Stomach (tissue), 19 donors: ENCODE measurements at places on chromosomes 11 and 22. TPM values are rescaled to one million over a fixed set of nuclear protein-coding genes. Genes with fewer than 3 reads are reported as not detected.

DNA sequence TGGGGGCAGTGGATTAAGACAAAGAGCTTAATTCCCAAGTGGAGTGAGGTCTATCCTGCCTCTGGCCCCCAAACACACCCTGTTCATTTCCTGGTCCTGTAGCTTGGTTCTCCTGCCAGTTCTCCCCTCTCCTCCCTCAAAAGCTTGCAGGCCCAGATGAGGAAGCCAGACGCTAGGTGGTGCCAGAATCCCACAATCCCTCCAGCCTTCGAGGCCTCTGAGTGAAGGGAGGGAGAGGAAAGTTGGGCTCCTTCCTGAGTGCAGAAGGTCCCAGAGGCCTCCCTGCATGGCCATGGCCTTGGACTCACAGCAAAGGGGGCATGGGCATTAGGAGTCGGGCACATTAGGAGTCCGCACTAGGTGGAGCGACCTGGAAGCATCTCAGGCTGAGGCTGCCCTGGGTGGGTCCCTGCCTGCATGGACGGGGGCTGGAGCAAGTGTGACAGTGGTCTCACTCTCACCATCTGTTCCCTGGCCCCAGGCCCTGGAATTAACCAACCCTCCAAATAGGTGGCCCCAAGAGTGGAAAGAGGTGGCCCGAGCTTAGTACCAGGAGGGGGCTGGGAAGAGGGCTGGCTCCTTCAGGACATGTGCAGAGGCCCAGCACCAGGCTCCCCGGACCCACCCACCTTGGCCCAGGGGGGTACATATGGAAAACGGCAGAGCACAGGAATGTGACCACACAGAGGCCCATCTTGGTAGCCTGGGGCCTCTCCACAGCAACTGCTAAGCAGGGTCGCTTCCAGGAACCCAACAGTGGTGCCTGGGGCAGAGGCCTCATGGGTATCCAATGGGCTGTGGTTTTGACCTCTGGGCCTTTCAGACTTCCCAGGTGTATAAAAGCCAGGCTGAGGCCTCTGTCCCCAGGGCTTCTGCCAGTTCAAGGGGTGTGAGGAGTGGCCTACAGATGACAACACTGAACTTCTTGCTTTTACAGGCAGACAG is 5.2 kb downstream of the FXYD2 start:
- no peaks in the 10 kb centered on the region for H3K36me3 ChIP-seq
- H3K4me1 ChIP-seq: peaks cover 26% of the 10 kb centered on the region
- peaks cover 14% of the 10 kb centered on the region for H3K27me3 ChIP-seq
- no peak overlapping the region for H3K4me3 ChIP-seq

DNA sequence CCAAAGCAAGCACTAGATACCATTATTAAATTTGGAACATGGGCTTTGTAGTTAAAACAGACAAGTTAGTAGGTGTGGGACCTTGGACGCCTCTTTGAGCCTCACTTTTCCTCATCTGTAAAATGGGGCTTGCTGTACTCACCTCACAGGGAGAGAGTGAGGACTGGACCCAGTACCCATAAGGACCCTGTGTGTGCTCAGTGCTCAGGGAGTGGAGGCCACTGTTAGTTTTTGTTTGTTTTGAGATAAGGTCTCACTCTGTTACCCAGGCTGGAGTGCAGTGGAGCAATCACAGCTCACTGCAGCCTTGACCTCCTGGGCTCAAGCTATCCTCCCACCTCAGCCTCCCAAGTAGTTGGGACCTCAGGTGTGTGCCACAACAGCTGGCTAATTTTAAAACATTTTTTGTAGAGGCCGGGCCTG is 8.9 kb downstream of the RAPSN start:
- H3K27ac ChIP-seq: no peak overlapping the region
- H3K4me1 ChIP-seq: peaks cover 10% of the 10 kb centered on the region
- H3K36me3 ChIP-seq: no peaks in the 10 kb centered on the region
- H3K4me3 ChIP-seq: no peak overlapping the region
- no peak for DNase-seq
- no peaks in the 10 kb centered on the region for H3K27me3 ChIP-seq

DNA sequence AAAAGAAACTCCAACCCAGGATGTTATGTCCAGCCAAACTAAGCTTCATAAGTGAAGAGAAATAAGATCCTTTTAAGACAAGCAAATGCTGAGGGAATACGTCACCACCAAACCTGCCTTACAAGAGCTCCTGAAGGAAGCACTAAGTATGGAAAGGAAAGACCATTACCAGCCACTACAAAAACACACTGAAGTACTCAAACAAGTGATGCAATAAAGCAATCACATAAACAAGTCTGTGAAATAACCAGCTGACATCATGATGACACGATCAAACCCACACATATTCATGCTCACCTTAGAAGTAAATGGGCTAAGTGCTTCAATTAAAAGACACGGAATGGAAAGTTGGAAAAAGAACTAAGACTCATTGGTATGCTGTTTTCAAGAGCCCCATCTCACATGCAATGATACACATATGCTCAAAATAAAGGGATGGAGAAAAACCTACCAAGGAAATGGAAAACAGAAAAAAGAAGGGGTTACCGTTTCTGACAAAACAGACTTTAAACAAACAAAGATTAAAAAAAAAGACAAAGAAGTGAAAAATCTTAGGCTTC is 82.5 kb downstream of the GAB4 start:
- no peak overlapping the region for H3K27ac ChIP-seq
- no peaks in the 10 kb centered on the region for H3K4me1 ChIP-seq
- H3K36me3 ChIP-seq: no peaks in the 10 kb centered on the region
- no peaks in the 10 kb centered on the region for H3K27me3 ChIP-seq

- peaks cover 20% of the 10 kb centered on the region for H3K4me1 ChIP-seq
- H3K4me3 ChIP-seq: no peak overlapping the region
- DNase-seq: peak; percentile 50
- peak overlapping the region; percentile 17 for H3K27ac ChIP-seq
- no peaks in the 10 kb centered on the region for H3K36me3 ChIP-seq
Measured at GRCh38 chr22:43376765-43377547, 33.8 kb upstream of the SCUBE1 start.

- no peak overlapping the region for H3K27ac ChIP-seq
- no peaks in the 10 kb centered on the region for H3K36me3 ChIP-seq
- H3K27me3 ChIP-seq: no peaks in the 10 kb centered on the region
- DNase-seq: peak; percentile 18
- no peaks in the 10 kb centered on the region for H3K4me1 ChIP-seq
Measured at GRCh38 chr22:46137218-46137766, 13.0 kb upstream of the PPARA start.

DNA sequence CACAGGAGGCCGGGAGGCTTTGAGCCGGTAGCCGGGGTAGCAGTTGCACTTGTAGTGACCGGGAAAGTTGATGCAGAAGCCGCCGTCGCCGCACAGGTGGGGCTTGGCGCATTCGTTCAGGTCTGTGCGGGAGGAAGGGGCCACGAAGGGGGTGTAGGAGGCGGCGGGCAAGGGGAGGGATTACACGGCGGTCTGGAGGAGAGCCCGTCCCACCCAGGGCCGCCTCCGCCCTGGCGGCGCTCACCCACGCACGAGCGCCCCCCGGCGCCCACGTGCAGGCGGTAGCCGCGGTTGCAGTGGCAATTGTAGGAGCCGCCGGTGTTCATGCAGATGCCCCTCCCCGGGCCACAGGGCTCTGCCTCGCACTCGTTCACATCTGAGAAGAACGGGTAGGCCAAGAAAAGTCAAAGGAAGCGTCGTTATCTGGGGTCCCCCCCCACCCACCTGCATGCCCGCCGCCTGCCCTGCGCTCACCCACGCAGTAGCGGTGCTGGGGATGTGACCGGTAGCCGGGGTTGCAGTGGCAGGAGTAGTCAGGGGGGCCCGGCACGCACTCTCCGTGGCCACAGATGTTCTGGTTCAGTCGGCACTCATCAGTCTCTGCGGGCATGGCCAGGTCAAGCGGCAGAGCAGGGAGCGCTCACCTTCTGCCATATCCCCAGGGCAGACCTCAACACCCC is 10.6 kb downstream of the LTBP3 start:
- no peak overlapping the region for H3K4me3 ChIP-seq
- peaks cover 37% of the 10 kb centered on the region for H3K4me1 ChIP-seq
- H3K27ac ChIP-seq: no peak overlapping the region
- DNase-seq: no peak

- no peaks in the 10 kb centered on the region for H3K27me3 ChIP-seq
- no peak overlapping the region for H3K4me3 ChIP-seq
- peak; percentile 40 for DNase-seq
- H3K36me3 ChIP-seq: no peaks in the 10 kb centered on the region
Measured at GRCh38 chr11:33935461-33936456, 43.9 kb upstream of the LMO2 start.

GRCh38 chr22:23457380-23457985 is 122.6 kb downstream of the IGLL1 start:
- H3K4me3 ChIP-seq: no peak overlapping the region
- H3K4me1 ChIP-seq: no peaks in the 10 kb centered on the region
- no peaks in the 10 kb centered on the region for H3K36me3 ChIP-seq
- peaks cover 50% of the 10 kb centered on the region for H3K27me3 ChIP-seq

- H3K27ac ChIP-seq: peak overlapping the region; percentile 95
- H3K36me3 ChIP-seq: no peaks in the 10 kb centered on the region
- no peak for DNase-seq
- peaks cover 34% of the 10 kb centered on the region for H3K27me3 ChIP-seq
- peak overlapping the region; percentile 85 for H3K4me3 ChIP-seq
Measured at GRCh38 chr11:47187723-47188122, 1.5 kb upstream of the PACSIN3 start.

Gene SLC22A9
- not detected for total RNA-seq

Gene PNPLA5
- total RNA-seq: not detected

Gene PPP6R3
- total RNA-seq: 236 TPM

Gene MS4A4A
- total RNA-seq: 28.1 TPM

Gene SYT13
- 33.3 TPM for total RNA-seq

Gene OR52E6
- not detected for total RNA-seq
